ENCODE measurements at places on chromosomes 1 and 21.

DNA sequence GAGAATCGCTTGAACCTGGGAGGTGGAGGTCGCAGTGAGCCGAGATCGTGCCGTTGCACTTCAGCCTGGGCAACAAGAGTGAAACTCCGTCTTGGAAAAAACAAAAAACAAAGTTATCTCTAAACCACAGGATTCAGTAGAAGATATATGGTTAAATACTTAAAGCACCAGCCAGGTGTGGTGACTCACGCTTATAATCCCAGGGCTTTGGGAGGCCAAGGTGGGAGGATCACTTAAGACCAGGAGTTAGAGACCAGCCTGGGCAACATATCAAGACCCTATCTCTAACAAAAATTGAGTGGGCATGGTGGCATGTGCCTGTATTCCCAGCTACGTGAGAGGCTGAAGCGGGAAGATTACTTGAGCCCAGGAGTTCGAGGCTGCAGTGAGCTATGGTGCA is 5.6 kb downstream of the NECAP2 start:
- no peak for DNase-seq

DNA sequence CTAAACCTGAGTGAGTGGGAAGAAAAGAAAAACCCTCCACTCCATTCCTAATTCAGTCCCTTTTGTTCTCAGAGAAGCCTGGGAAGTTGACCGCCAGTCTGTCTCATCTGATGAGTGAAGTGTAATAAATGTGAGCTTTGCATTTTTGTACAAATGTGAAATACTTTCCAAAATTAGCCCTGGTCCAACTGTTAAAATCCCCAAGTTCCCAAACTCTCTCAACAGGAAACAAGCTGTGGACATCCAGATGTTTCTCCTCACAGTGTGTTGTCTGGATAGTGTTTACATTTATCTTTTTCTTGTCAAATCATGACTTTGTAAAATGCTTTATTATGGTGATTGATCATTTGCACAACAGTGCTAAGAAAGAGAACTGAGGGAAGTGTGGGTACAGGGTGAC is 145.1 kb downstream of the TM2D1 start:
- DNase-seq = no peak

DNA sequence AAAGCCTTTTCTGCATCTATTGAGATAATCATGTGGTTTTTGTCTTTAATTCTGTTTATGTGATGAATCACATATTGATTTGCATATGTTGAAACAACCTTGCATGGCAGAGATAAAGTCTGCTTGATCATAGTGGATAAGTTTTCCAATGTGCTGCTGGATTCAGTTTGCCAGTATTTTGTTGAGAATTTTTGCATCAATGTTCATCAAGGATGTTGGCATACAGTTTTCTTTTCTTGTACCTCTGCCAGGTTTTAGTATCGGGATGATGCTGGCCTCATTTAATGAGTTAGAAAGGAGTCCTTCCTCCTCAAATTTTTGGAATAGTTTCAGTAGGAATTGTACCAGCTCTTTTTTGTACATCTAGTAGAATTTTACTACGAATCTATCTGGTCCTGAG is 55.0 kb downstream of the COL24A1 start:
- no peak for DNase-seq

DNA sequence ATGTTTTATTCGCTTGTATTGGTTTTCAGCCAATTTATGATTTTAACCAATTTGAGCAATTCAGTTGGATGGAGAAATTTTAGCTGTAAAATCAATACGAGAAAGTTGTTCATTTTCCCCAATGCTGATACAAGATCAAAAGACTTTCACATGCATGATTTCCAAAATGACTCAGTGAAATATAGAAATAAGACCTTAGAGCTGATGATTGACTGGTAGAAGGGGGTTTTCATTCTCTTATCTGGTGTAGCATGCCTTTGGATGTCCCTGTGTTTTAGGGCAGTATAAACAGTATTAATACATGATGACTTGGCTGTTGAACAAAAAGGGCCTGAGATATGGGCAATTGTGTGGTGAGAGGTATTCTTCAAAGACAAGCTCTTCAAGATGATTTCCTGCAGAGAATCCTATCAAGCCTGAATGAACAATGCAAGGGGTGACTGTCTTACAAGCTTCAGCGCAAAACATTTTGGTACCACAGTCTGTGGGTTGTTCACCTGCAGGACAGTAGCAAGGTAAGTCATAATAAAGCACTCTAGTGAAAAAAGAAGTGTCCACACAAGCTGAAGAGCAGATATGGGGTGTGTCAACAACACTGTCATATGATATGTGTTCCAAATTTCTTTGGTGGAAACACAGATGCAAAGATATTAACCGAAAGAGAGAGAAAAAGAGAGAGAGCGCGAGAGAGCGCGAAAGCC is 156.2 kb downstream of the TNFSF18 start:
- DNase-seq = no peak

- no peak for DNase-seq
These were observed 121.3 kb downstream of the SEC16B start for GRCh38 chr1:177848577-177848976.

DNA sequence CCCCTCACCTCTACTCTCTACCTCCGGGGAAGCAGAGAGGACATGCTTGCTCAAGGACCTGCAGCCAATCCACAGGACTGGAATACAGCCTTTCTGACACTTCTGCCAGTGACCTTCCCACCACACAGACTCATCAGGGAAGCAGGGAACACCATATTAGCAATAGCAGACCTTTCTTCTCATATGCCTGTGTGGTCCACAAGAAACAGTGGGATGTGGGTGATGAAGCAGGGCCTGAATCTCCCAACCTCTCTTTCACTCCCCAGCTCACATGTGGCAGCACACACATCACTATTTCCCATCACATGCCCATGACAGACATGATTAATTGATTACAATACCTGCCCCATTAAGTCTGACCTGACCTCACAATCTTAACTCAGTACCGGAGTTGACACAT is 695.1 kb downstream of the MATN1 start:
- DNase-seq = no peak

GRCh38 chr1:2300004-2300771 is 72.1 kb downstream of the SKI start:
- peak; percentile 66 for DNase-seq

- DNase-seq = no peak
These were observed 677 bp upstream of the BCL10 start for GRCh38 chr1:85276978-85277639.

- DNase-seq = no peak
These were observed 78.7 kb downstream of the FGGY start for GRCh38 chr1:59375321-59376220.
